ENCODE measurements at places on chromosomes 16 and 17.

- no peak for DNase-seq
Measured at GRCh38 chr17:732902-733720, 715 bp downstream of the TLCD3A start.

DNA sequence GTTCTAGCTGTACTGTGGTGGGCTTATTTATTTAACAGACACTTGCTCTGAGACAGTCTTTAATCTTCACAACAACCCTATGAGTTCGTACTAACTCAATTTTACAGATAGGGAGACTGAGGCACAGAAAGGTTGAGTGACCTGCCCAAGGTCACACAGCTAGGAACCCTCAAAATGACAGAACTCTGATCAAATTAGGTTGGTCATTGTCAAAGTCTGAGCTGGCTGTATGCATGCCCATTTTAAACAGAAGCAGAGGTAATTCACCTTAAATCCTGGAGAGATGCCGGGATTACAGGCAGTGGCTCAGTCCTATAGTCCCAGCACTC, 24.9 kb downstream of the LAT start:
- DNase-seq, result no peak

DNA sequence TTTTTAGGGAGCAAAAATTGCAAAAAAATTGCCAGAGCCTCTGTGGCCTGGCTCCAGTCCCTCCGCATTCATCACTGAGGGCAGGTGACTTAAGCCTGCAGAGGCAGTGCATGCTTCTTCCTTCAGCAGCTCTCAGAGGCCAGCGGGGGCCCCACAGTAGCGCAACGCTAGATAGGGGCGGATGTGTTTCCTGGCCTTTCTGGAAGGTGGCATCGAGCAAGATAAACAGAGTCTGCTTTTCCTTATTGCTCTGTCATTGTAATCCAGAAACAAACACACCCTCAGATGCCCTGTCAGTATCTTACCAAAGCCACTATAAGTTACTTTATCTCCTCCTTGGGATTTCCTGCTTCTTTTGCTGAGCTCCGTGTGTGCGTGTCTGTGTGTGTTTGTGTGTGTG, 75.5 kb upstream of the IRX6 start:
- no peak for DNase-seq

GRCh38 chr17:74987909-74988711, 678 bp downstream of the CDR2L start:
- peak; percentile 29 for DNase-seq

DNA sequence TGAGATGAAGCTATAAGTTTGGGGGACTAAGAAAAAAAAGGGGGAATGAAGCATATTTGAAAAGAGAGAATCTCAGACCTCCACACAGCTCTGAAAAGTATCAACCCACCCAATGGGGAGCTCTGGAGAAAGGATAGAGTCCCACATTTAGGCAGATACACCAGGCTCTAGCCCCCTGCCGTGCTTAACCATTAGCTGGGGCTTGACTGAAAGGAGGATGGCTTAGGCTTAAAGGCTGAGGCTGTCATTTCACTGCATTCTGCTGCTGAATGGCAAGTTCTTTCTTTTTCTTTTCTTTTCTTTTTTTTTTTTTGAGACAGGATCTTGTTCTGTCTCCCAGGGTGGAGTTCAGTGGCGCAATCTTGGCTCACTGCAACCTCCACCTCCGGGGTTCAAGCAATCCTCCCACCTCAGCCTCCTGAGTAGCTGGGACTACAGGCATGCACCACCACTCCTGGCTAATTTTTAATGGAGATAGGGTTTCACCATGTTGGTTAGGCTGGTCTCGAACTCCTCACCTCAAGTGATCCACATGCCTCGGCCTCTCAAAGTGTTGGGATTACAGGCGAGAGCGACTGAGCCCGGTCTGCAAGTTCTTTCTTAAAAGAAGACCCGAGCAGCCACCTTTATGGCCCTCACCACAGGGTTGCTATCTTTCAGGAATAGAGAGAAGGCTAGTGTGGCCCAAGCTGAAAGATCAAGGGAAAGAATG, 9.0 kb upstream of the MMP2 start:
- no peak for DNase-seq

DNA sequence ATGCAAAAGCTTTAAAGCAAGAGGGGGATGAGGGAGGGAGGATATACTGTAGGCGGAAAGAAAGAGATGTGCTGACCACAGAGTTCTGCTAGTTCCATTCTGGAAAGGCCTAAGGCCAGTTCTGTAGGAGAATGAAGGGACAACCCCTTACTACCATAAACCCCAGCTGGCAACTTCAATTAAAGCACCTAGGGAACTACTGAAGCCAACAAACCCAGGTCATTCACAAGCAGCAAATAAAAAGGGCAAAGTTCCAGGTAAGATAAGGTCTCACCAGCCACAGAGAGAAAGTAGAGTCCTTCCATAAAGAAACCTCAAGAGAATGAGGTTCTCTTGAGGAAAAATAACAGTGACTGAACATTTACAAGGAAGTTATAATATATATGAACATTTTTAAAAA, 12.8 kb downstream of the TERF2 start:
- DNase-seq, result no peak

GRCh38 chr17:49595980-49596379, 20.3 kb downstream of the NXPH3 start:
- DNase-seq, result no peak

Data from CD14-positive monocyte (primary cell).